ENCODE measurements at places on chromosomes 3 and 15. TPM values are rescaled to one million over a fixed set of nuclear protein-coding genes. Genes with fewer than 3 reads are reported as not detected.

The FGD5 gene
- total RNA-seq = 14.9 TPM

The GYG1 gene
- 20.0 TPM for total RNA-seq

The FGF7 gene
- total RNA-seq = 44.2 TPM

The PLSCR4 gene
- total RNA-seq = 54.4 TPM

The SLC25A38 gene
- 13.2 TPM for total RNA-seq

The TRPM1 gene
- total RNA-seq = 3.5 TPM

The CGNL1 gene
- 23.5 TPM for total RNA-seq

The MORC1 gene
- total RNA-seq = not detected

The SRPRB gene
- 33.2 TPM for total RNA-seq

The UPK1B gene
- total RNA-seq = 0.59 TPM

The SYNM gene
- 22.0 TPM for total RNA-seq

The ATP13A4 gene
- 22.4 TPM for total RNA-seq

The AMOTL2 gene
- 46.8 TPM for total RNA-seq

The THPO gene
- 68.1 TPM for total RNA-seq

The LMAN1L gene
- 0.20 TPM for total RNA-seq

The CCDC54 gene
- total RNA-seq = not detected

The HTR3E gene
- not detected for total RNA-seq

The C3orf20 gene
- not detected for total RNA-seq

The AADACL2 gene
- total RNA-seq = 21.6 TPM

The SPESP1 gene
- 0.99 TPM for total RNA-seq

The GABRA5 gene
- total RNA-seq = 0.39 TPM

The RETNLB gene
- not detected for total RNA-seq

The CYP1A1 gene
- 0.69 TPM for total RNA-seq

The CCR8 gene
- total RNA-seq = not detected

The AAGAB gene
- 19.4 TPM for total RNA-seq

The TUSC7 gene
- not detected for total RNA-seq

The FAM107A gene
- total RNA-seq = 0.59 TPM

The DAZL gene
- not detected for total RNA-seq

The ALDH1L1 gene
- 8.8 TPM for total RNA-seq

The HDAC11 gene
- total RNA-seq = 8.8 TPM

The SLC28A2 gene
- total RNA-seq = not detected

The DLL4 gene
- 7.6 TPM for total RNA-seq

The CSPG4 gene
- total RNA-seq = 42.2 TPM

The ERICH6 gene
- not detected for total RNA-seq

The HYAL1 gene
- 1.1 TPM for total RNA-seq

The GOLGA6D gene
- 0.30 TPM for total RNA-seq

The TMEM158 gene
- 2.4 TPM for total RNA-seq

The CLDN16 gene
- 0.69 TPM for total RNA-seq

The GOLGA8K gene
- 0.30 TPM for total RNA-seq

The GABRB3 gene
- total RNA-seq = 1.8 TPM

The RMDN3 gene
- total RNA-seq = 16.6 TPM

The ECE2 gene
- not detected for total RNA-seq

The RTP4 gene
- total RNA-seq = 0.79 TPM

The EFHB gene
- total RNA-seq = 0.79 TPM

The TIMMDC1 gene
- 31.2 TPM for total RNA-seq

The CERS3 gene
- total RNA-seq = 25.6 TPM

The DGKG gene
- 2.9 TPM for total RNA-seq
